ENCODE measurements at places on chromosomes 4 and X.

- peak; percentile 35 for DNase-seq
These were observed 196.2 kb upstream of the TENT5D start for GRCh38 chrX:80223982-80224579.

GRCh38 chrX:131727778-131728177 is 183.9 kb downstream of the OR13H1 start:
- no peak for DNase-seq

- DNase-seq: no peak
These were observed 99.7 kb upstream of the ENPP6 start for GRCh38 chr4:184317234-184317918.

- no peak for DNase-seq
These were observed 72.2 kb upstream of the ZXDB start for GRCh38 chrX:57519578-57520118.

DNA sequence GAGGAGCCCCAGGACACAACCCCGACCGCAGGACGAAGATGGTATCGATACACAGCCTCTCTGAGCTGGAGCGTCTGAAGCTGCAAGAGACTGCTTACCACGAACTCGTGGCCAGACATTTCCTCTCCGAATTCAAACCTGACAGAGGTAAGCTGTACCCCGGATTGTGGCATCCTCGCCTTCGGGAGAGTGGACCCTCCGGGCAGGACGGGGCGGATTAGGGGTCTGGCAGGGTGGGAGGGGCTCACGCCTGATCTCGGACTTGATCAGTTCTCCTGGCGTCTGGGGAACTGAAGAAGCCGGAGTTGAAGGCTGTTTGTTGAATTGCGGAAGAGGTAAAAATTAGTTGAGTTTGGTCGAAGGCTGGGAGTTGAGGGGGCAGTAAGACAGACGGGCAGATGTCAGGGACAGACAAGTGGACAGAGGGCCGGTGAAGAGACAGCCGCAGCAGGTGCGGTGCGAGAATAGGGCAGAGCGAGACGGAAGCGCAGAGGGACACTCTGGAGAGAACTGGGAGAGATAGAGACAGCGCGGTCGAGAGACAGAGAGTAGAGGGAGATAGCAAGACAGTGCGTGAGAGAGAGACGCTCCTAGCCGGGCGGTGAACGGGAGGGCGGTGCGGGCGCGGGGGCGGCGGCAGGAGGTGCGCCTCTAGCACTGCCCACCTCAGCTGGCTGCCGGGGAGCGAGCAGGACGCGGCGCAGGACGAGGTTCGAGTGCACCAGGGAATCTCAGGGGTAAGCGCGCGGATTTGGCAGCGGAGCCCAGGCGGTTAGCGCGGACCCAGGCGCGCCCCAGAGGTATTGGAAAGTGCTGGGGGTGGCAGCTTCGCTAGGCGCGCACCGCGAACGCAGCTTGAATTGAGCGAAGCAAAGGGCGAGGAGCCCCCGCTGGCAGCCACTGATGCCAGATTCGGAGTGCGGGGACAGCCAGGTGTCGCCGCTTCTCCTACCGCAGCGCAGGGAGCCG is 23.9 kb downstream of the ARHGAP36 start:
- no peak for DNase-seq

DNA sequence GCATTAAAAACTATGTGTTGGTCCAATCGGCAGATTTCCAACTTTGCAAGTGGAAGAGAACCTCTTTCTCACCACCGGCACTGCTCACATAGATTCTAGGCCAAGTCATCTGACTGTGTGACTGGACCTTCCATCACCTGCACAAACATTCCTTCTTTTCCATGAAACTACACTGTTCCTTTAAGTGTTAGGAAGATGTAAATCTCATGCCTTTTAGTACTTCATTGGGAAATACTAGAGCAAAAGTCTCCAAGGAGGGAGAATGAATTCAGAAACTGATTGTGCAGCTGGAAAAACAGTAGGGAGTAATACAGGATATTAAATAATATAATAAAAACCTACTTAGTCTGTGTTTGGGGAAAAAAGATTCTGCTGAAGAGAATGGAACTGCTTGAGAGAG is 238.2 kb downstream of the GPC3 start:
- DNase-seq: no peak

- peak; percentile 16 for DNase-seq
These were observed 51.2 kb upstream of the RBMXL3 start for GRCh38 chrX:115138040-115138439.
